ENCODE measurements at places on chromosomes 7 and 10. TPM values are rescaled to one million over a fixed set of nuclear protein-coding genes. Genes with fewer than 3 reads are reported as not detected.

DNA sequence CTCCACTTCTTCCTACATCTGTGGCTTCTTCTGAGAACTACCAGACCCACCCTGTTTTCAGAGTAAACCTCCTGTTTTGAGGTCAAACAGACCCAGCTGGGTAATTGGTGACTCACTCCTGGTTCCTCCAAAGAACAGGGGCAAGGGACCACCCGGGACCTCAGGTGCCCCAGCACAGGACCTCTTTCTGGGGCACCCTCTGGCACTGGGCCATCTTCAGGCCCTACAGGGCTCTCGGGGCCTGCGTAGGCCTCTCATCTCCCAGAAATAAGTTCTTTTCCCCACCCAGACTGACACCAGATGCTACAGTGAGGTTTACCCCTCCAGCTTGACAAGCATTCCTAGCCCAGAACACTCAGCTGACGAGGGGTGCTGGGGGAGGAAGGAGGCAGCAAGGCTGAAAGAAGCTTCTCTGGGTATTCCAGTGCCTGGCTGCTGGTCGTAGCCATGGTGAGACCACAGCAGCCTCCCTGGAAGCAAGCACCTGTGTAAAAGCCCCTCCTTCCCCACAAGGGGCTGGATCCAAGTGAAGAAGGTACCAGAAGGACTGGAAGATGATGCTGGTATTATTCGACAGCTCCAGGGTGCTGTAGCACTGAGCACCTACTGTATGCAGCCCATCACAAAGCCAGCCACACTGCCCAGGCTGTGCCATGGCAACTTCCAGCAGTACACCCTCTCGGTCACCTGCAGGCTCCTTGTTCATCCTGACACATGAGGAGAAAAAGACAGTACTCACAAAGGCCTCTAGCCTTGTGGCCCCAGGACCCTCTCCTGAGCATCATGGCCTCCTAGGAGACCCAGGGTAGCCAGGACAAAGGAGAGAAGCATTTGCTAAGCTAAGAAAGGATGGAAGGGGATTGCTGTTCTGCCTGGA, 47.4 kb downstream of the ALOX5 start:
- no peak for DNase-seq

DNA sequence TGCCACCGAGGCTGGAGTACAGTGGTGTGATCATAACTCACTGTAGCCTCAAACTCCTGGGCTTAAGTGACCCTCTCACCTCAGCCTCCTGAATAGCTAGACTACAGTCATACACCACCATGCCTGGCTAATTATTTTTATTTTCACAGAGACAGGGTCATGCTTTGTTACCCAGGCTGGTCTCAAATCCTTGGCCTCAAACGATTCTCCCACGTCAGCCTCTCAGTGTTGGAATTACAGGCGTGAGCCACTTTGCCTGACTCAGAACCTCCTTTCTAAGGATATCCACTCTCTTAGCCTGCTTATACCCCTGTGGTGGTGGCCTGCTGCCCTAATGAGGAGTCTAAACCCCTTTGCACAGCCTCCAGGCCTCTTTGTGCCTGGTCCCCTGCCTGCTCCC, 4.2 kb upstream of the IGFBP1 start:
- DNase-seq = no peak

DNA sequence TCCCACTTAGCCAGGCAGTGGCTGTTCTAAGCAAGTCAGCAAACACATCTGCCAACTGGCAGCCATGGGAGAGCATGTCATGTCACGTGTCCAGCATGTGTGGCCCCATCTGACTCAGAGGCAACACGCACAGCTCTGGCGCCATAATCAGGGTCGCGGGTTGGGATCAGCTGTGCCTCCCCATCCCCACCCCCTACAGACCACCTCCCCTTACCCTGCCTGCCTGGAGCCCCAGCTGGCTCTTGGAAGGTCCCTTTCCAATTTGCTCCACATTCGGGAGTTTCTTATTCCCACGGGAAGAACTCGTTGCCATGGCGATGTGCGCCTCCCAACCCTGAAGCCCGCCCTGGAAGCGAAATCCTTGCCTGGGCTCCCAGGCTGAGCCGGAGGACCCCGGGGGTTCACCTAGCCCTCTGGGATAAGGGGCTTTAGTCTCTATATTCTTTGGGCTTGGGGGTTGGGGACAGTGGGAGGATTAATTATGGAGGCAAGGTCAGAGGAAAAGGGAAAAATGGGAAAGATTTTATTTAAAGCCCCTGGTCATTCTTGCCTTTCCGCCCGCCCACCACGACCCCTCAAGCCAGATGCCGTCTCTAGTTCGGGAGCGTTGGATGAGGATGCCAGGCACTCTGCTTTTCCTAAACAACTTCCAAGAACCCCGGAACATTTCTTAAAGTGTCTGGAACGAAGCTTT, 283.7 kb downstream of the ZEB1 start:
- peak; percentile 93 for DNase-seq

DNA sequence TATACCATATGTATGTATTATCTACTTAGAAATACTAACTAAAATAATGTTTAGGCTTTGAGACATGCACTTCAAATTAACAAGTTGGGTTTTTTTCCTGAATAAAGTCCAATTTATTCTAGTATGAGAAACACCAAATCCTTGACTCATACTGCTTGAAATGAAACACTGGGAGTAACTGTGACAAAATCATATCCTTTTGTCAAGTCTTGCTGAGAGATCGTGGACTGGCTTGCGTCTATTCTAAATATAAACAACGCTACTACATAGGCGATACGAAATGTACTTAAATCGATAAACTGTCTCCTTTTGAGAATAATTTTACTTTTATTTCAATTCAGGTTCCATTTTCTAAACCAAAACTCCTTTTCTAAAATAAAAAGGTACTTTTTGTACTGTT, 16.3 kb downstream of the SMURF1 start:
- no peak for DNase-seq

CLCN1 gene
- total RNA-seq = not detected

All from SJCRH30 (cell line).